Left kidney (tissue), 8 donors: ENCODE measurements at places on chromosomes 4 and X.

DNA sequence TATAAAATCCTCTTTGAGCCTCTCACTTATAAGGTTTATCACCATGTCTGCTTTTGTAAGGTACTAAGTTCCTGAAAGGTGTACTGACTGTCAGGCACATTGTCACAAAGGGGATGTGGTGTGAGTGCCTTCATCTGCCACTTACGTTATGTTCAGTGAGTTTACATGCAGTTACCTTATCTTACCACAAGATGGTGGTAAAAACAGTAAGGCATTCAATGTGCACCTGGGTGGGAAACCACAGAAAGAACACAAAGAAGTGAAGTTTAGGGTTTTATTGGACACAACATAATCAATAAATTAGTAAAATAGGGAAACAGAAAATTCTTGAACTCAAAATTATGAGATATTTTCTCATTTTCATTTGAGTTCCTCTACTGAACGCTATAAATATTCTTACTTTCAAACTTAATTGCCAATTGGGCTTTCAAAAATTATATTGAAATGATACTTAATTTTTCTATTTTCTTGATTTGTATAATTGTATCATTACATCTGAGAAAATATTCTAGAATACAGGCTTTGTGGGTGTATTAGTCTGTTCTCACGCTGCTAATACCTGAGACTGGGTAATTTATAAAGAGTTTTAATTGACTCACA is 650.8 kb downstream of the PCDH7 start:
- peak; percentile 55 for DNase-seq

DNA sequence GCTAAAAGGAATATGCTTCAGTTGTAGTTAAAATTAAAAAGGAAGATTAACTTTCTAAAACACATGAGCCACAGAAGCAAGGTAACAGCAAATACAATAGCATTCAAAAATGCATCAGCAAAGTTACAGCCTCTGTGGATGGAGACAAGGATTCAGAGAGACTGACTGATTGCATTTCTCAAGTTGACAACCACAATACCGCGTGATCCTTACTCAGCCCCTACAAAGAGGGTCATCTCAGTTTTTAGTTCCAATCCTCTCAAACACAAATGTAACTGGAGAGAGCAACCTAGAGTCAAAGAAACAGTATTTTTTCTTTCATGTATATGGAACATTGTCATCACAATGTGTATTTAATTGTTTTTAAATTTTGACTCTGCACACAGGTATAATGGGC is 14.2 kb upstream of the C1QTNF7 start:
- no peak for DNase-seq

DNA sequence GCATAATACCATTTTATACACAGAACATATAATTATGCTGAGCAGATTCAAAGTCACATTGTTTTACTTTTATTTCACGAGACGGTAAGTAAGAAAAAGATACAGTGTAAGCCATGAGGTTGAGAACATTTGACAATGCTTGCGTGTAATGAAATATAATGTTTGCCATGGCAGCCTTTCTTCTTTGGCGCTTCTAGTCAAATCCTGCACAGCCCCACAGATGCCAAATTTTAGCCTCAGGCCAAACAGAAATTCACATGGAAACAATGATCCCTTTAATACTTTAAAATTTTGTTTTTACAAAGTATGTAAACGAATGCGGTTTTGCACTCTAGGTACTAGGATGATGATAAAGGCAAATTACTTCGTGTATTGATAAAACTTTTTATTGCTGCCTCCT is 502.7 kb upstream of the SMIM31 start:
- no peak for DNase-seq

GRCh38 chr4:174763454-174764104 is 65.5 kb downstream of the GLRA3 start:
- no peak for DNase-seq

DNA sequence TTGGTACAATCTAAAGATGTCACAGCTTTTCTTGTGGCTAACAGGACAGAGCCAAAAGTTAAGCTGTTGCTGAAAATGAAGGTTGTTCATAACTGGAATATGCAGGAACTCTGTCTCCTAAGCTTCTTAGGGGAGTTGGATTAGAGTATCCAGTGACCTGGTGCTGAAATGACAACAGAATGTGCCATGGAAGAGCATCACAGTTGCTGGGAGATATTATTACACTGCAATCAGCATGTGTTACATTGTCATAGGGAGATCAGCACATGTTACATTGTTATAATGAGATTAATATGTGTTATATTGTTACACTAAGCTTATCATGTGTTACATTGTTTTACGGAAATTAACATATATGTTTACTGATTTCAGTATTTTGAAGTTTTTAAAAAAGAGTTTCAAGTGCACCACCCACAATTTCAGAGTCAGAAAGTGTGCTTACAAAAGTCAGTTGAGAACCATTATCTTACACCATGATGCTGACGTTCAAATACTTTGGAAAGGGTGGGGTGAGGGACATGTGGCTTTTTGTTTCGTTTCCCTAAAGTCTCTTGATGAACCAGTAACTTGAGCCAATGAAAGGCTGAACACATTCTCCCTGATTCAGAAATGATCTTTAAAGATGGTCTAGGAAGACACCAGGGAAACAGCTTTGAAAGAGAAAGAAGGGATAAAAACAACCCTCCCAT is 113.4 kb downstream of the DRD5 start:
- DNase-seq = peak; percentile 14

GRCh38 chr4:21002976-21003375 is 302.7 kb downstream of the PACRGL start:
- DNase-seq = no peak
